ENCODE measurements at places on chromosomes 4 and X.

DNA sequence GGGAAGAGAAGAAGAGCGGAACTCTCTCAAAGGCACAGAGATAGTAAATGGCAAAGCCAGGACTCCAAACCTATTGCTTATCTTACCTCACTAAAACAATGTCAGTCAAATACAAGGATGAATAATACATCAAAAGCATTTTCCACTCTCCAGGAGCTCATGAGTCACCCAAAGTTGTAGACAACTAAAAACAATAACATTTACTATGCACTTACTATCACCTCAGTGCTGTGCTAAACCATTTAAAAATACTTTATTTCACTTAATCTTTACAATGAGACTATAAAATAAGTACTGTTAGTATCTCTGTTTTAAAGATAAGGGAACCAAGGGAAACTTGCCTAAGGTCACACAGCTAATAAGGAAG, 163.2 kb upstream of the SPANXC start:
- DNase-seq: no peak

DNA sequence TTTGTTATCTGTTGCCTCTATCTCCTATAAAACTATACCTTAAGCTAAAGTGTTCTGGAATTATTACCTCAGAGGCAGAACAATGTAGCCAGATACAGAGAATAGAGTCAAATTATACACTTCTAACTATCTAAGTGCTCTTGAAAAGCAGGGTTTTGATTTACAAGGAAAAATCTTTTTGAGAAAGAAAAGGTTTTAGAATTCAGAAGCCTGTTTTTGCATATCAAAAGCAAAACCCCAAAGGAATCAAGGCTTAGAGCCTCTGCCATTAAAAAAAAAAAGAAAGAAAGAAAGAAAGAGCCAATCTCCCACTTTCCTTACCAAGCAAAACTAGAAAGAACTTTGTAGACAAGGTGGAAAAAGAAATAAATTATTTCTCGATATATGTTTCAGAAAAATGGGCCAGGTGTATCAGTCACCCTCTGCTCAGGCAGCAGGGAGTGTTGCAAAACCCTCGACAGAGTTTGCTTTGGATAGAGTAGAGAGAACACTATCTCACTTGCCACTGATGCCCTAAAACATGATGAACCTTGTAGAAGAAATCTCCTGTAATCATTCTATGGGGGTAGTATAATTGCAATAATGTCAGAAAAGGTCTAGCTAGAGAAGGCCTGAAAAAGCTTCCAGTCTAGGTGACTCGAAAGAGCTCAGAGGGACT, 318.3 kb downstream of the PCDH10 start:
- DNase-seq: no peak

GRCh38 chrX:8245411-8245810, 74.3 kb upstream of the VCX2 start:
- DNase-seq: no peak

DNA sequence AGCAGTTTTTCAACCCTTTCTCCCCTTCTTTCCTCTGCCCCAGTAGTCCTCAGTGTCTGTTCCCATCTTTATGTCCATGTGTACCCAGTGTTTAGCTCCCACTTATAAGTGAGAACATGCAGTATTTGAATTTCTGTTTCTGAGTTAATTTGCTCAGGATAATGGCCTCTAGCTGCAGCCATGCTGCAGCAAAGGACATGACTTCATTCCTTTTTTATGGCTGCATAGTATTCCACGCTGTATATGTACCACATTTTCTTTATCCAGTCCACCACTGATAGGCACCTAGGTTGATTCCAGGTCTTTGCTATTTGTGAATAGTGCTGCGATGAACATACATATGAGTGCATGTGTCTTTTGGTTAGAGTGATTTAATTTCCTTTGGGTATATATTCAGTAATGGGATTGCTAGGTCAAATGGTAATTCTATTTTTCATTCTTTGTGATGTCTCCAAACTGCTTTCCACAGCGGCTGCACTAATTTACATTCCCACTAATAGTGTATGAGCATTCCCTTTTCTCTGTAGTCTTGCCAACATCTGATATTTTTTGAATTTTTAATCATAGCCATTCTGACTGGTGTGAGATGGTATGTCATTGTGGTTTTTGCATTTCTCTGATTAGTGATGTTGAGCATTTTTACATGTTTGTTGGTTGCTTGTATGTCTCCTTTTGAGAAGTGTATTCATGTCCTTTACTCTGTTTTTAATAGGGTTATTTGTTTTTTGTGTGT, 54.6 kb upstream of the ANK2 start:
- DNase-seq: no peak

DNA sequence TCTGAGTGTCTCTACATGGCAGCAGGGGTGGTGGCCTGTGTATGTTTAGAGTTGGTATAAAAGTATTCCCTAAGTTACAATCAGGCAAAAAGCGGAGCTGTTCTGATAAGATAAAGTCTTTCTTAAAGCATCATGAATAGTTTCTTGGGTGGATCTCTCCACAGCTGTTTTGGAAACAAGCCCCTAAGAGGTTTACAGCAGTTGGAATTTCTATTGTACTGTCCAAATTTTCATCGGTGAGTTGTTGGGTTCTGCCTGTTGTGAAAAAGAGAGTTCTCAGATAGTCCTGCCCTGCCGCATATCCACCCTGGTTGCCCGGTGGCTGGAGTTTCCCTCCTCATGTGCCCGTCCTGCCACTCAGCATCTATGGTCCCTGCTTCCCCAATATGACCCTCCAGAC, 50.1 kb downstream of the C4orf51 start:
- DNase-seq: no peak

- DNase-seq: no peak
These were observed 273.5 kb upstream of the ADGRL3 start for GRCh38 chr4:60926624-60927023.

- no peak for DNase-seq
These were observed at the start of gene MTTP for GRCh38 chr4:99574530-99575324. Gene MTTP (plus strand): TSS chr4:99574824. CDS start chr4:99574910, 86 bp downstream.

GRCh38 chrX:152798945-152799344, 29.5 kb upstream of the MAGEA6 start:
- DNase-seq: no peak

GRCh38 chr4:78756137-78756536, 20.0 kb upstream of the BMP2K start:
- no peak for DNase-seq

- DNase-seq: no peak
These were observed 243.0 kb upstream of the KCNIP4 start for GRCh38 chr4:22191565-22191964.

DNA sequence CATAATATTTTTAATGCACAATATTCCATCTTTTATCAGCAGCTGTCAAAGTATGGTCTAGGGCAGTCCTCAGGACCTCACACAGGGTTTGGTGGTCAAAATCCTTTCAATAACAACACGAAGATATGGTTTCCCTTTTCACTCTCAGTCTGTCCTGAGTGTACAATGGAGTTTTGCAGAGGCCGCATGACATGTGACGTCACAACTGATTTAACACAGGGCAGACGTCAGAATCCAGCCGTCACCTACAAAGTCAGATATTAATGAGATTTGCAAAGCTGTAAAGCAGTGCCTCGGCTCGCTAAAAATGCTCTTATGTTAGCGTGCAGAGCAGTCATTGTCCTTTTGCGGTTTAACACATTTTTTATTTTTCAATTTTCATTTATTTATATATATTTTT, 12.5 kb downstream of the ABLIM2 start:
- DNase-seq: no peak

GRCh38 chr4:38359113-38359512, 304.9 kb upstream of the KLF3 start:
- no peak for DNase-seq

GRCh38 chrX:10579112-10580011, 41.0 kb downstream of the MID1 start:
- DNase-seq: no peak

DNA sequence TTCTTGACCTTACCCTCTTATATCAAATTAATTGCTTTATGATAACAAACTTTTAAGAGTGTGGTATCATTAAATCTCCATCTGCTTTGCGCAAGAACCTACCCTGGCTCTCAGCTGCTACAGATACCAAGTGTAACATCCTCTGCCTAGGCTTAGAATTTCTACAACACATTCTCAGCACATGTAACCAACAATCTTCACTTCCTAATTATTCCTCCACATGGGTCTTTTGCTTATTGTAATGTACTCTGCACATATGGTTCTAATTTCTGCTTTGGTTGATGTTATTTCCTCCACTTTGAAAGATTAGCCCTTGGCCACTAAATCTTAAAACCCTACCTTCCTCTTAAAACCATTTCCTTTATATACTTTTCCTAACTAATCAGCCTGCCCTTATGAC, 242.4 kb downstream of the ARHGAP24 start:
- DNase-seq: no peak

DNA sequence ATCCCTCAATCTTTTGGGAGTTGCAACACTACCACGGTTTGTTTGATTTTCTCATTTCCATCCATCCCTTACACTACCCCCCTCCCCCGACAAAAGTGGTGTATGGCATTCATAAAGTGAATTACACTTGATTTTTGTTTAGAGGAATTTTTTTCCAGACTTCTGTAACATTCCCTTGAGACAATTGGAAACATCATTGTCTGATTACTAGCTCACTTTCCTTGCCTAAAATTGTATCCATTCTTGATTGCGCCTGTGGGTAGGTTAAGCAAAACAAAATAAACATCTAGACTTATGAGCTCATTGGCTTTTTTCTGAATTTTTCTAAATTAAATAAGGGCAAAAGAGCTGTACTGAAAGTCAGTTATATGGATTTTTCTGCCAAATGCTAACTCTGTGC, 3.5 kb downstream of the GPC3 start:
- DNase-seq: no peak

DNA sequence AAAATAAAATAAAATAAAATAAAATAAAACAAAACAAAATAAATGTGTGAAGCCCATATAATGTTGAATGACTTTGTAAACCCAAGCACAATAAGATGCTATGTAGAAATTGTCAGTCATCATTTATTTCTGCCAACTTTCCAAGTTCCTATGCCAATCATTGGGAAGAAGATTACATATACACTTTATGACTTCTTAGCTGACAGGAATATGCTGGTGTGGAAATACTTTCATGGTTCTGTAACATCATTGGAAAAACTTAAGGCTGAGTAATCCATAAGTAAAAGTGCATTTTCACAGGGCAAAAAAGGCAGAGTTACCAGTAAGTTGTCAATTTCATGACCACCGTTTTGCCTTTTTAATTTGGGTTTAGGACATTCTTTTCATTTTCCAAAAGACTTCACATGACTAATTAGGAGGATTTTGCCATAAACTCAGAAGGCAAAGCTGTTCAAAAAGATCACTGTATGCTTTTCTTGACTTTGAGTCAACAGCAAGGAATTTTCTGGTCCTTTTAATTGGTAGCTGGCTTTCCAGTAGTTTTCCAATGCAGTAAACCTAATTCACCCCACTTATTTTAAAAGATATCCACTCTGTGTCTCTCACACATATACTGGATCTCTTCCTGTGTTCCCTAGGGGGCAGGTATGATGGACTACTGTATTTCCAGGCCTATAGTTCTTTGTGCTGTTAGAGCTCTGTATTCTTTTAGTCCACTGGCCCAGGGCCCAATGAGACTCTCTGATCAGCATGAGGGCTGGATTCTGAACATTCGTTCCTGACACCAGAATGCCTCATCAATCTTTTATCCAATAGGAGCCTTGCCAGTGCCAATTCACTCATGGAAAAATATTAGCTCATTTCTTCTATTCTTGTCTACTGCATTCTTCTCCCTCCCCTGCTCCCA, 26.2 kb upstream of the SCRG1 start:
- DNase-seq: no peak

DNA sequence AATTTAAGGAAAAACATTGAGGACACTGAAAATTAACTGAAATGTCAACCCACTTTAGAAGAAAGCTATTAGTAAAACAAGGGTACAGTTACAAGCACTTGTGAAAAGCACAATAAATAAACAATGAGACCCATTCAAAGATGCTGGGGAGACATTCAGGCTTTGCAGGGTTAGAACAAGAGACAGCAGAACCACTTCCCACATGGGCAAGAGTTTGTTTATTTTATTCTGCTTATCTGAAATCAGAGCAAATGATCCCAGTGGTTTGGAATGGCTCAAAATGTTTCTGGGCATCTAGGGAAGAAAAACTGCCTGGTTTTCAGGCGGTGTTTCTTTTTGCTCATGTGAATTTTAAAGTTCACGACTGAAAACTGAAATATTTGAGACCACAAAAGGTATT, 42.4 kb downstream of the PPP3CA start:
- no peak for DNase-seq

- DNase-seq: no peak
These were observed 142.8 kb downstream of the SLIT2 start for GRCh38 chr4:20394512-20394911.

DNA sequence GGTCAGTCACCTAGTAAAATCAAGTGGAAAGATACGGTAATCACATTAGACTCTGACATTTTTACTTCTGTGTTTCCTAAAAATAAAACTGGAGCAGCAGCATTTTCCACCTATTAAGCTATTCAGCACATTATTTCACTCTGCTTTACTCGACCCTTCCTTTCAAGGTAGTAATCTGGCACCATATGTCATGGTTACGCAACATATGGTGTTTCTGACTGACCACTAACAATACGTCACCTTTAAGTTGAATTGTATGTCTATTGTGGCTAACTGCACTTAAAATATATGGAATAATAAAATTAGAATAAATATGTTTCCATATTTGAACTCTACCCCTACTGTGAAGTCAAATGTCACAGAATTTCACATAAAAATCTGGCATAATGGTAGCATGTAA, 168.8 kb downstream of the CDS1 start:
- DNase-seq: no peak

DNA sequence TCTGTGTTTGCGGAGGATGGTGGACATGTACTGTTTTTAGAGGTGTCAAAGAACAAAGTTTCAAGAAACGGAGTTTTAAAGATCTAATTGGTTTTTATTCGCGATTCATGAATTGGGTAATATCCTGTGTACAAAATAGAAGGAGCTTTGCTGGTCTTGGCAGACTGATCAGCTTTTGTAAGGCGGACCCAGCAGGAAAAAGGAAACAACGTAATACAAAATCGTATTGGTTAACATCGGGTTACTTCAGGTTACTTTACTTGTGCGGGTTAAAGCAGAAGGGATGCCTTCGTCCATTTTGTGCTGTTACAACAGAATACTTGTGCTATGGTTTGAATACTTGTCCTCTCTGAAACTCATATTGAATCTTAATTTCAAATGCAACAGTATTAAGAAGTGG, 11.4 kb upstream of the NYX start:
- no peak for DNase-seq

DNA sequence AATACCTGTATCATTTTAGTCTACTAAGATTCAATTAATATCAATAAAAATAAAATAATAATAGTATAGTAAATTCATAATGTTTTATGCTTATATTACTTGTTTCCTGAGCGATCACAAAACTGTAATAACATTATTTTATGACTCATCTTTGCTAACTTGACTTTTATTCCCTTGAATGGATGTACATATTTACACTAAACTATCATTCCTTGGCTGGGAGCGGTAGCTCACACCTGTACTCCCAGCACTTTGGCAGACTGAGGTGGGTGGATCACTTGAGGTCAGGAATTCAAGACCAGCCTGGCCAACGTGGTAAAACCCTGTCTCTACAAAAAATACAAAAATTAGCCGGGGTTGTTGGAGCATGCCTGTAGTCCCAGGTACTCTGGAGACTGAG, 104.0 kb upstream of the SLC34A2 start:
- no peak for DNase-seq
